ENCODE measurements at places on chromosomes 2 and 18.

DNA sequence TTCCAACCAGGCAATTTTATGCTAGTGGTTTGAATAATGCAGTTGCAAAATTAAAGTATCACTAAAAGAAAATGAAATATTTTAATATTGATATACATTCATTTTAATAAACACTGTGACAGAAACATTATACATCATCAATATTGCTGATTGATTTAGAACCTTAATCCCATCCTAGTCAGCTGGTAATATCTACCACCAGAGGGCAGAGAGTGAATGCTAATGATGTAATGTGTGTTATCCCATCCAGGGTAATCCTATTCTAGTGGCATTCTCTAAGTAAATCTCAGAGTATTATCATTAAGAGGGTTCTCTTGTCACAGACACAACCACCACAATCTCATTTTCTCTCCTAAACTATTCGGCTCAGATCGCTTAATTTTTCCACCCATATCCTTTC lies 477.4 kb downstream of the CPS1 start:
- DNase-seq: no peak

GRCh38 chr18:8754995-8755960 lies 49.9 kb downstream of the MTCL1 start:
- no peak for DNase-seq

DNA sequence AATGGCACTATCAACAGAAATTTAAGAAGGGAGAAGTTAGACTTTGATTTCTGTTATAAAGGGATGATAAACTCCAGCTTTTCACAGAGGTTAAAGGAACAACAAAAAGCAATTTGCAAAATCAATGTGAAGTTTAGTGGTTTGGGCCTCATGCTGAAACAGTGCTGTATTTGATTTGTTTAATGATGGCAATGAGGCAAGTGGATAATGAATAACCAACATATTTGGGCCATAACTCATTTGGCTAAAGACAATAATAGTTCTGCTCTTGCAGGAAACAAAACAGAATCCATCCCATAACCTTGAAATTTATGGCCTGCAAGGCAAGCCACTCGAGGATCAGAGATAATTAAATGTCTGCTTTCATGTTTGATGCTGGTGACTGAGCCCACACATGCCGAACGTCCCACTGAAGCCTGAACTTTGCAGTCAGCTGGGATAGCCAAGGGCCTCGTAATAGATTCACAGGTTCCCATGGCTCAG lies 56.5 kb downstream of the TPGS2 start:
- DNase-seq: no peak

DNA sequence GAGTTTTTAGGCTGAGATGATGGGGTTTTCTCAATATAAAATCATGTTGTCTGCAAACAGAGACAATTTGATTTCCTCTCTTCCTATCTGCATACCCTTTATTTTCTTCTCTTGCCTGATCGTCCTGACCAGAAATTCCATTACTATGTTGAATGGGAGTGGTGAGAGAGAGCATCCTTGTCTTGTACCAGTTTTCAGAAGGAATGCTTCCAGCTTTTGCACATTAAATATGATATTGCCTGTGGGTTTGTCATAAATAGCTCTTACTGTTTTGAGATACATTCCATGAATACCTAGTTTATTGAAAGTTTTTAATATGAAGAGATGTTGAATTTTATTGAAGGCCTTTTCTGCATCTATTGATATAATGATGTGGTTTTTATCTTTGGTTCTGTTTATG lies 181.8 kb downstream of the GBX2 start:
- DNase-seq: no peak

DNA sequence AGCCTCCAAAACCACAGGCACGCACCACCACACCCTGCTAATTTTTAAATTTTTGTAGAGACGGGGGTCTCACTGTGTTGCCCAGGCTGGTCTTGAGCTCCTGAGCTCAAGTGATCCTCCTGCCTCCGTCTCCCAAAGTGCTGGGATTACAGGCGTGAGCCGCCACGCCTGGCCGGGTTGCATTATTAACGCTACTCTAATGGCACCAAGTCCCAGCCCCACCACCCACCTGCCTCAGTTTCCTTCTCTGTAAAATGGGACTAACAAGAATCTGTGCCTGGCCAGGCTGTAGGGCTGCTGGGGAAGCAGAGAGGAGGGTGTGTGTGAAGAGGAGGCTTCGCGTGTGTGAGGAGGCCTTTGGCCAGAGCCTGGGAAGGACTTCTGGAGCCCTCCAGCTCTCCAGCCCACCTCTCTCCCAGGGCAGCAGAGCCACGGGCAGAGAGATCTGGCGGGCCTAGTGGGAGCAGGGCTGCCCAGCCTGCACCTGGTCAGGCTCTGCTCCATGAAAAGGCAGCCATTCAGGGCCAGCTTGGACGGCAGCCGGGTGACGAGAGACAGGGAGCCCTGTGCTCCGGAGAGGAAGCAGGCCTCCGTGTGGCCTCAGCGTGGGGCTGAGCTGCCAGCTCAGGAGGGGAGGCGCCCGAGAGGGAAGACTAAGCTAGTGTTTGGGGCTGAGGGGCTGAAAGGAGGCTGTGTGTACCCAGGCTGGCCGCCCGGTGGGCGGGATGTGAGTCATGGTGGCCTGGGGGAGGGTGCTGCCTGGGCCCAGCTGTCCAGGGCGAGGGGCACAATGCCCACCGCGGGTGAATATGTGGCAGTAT lies 7.4 kb upstream of the B3GNT7 start:
- DNase-seq: no peak

DNA sequence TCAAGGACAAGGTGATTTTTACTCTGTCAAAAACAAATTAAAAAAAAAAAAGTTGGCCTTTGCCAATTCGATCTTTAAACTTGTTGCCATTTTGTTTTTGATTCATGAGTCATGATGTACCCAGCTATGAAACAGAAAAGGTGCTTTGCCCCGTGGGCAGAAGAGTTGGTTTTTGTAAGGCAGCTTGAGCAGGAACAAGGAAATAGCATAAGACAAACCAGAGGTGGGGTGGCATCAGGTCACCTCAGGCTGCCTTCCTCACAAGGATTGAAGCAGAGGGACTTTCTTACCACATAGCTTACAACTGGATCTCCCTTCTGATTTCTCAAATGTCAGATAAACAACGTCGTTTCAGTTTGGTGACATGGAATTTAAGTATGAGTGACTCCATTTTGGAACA lies 123.8 kb downstream of the ARL4C start:
- DNase-seq: no peak

- DNase-seq: no peak
Observed at GRCh38 chr2:54353216-54353615, 97.2 kb upstream of the TSPYL6 start.

DNA sequence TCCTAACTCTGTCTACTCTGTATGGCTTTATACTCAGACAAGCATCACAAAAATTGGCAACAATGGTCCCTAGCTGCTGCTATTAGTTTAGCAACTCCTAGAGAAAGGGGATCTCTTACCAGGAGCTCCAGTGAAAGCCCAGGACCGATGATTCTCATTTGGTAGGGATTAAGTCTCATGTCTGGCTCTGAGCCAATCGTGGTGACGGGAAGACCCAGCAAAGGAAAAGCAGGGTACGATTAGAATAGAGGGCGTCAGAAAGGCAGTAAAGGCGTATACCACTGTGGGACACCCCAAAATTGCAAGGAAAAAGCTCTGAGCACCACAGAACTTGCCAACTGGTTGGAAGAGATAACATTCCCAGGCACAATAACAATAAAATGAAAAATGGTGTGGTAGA lies 129.5 kb downstream of the MTCL1 start:
- no peak for DNase-seq

GRCh38 chr18:3450012-3450798 lies at the start of gene TGIF1:
TSS of gene TGIF1 (plus strand) at chr18:3450172. CDS start at chr18:3450490, 318 bp downstream.
- peak; percentile 79 for DNase-seq

GRCh38 chr2:19120181-19120580 lies 238.2 kb downstream of the OSR1 start:
- no peak for DNase-seq

GRCh38 chr2:156471762-156472161 lies 35.6 kb downstream of the GPD2 start:
- DNase-seq: no peak

- DNase-seq: no peak
Observed at GRCh38 chr18:60157810-60158209, 214.8 kb downstream of the MC4R start.

DNA sequence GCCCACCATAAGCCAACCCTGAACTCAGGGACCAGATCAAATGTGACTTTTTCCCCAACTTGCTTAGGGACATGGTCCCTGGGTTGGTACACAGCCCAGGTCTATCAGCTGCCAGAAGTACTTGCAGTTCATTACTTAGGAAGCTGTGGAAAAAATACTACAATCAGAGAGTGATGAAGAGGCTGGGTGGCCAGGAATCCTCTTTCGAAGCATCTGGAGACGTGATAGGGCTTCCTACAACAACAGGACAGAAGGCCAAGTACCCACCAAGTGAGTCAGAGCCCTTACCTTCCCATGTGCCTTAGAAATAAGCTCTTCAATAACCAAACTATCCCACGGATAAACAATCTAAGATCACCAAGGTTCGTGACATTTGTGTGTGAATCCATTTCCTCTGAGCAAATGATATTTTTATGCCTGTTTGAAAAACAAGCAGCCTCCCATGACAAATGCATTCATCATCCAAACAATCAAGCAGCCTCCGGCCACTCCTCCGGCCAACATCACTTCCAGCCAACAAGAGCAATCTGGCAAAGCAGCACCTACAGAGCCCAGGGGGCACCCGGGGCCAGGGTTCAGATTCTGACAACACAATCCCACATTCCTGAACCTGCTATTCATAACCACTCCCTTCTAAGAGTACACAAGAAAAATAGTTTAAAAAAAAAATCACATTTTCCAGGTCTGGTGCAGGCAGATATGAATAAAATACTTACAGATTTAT lies 26.4 kb downstream of the TBC1D8 start:
- DNase-seq: no peak
